HS-27A (cell line): ENCODE measurements at places on chromosomes 6 and 20.

- no peak for DNase-seq
Observed at GRCh38 chr6:32954986-32955802, 2.3 kb upstream of the HLA-DMA start.

DNA sequence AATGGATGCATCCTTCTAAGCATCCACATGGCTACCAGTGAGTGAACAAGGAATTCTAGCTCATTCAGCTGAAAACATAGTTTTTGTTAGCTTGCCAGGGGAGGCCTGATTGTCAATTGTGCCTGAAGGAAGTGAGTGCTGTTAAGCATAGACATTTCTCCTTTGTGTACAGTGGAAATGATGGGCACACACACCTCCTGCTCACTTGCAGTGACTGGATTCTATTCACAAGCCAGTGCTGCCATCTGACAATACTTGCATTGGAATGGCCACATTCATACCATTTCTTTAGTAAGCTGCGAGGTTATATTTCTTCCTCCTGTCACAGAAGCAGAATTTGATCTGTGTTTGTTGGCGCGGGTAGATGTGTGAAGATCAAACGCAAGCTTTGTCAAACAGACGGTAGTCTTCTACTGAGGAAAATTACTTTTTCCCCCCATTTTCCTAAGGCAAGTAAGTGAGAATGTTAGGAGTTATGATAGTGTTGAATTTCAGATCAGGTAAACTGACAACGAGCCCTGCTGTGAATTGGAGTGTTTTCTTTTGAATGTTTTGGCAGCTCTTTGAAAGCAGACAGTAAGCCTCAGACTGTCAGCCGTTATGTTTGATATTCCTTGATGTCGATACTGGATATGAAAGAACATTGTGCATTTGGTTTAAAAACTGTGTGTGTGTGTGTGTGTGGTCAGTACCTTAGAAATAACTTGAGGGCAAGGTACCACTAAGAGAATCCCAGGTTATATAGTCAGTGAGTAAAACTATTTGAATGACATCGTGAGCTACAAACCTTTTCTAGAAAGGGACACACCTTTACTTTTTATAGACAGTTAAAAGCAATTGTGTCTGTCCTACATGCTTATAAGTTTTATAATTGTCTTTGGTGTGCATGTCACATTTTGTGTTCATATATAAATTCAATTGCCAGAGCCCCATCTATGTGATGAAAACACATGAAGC, 84.2 kb upstream of the BMP2 start:
- DNase-seq = no peak

GRCh38 chr6:53761036-53761435, 33.8 kb upstream of the LRRC1 start:
- no peak for DNase-seq

DNA sequence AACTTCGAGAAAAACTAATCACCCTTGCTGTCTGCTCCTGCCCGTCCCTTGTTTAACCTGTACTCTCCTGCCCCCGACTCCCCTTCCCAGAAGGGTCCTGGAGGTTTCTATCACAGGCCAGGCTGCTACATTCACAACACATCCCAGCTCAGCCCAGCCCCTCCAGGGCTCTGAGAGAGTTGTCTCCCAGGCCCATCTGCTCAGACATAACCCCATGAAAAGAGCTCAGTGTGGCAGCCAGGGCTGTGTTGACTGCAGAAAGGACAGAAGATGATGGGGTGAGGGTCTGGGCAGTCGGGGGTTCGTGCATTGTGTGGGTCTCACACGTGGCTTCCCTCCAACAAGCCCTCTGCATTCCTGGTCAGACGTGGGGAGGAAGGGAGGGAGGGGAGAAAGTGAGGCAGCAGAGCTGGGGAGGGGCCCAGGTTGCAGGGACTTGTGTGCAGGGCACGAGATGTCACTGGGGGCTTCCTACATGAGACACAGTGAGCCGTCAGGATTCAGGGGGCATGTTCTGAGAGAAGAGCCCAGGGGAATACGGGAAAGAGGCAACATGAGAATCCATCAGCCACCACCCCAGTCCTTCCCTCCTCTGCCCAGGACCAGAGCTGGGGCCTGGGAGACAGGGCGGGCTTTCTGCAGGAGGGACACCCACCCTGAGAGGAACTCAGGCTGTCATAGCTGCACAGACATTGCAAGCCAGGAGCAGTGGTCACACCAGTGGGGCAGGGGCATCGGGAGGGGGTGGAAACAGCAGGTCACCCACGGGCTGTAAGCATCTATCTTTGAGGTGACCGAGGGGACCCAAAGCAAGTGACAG, 372.9 kb downstream of the PREX1 start:
- no peak for DNase-seq

GRCh38 chr6:138555421-138555988, 56.2 kb upstream of the NHSL1 start:
- peak; percentile 29 for DNase-seq

GRCh38 chr20:60867589-60867988, 384.5 kb upstream of the CDH4 start:
- no peak for DNase-seq

GRCh38 chr6:50992232-50992631, 173.6 kb downstream of the TFAP2B start:
- no peak for DNase-seq

GRCh38 chr6:35140639-35141006, 516 bp downstream of the TCP11 start:
- DNase-seq = no peak

DNA sequence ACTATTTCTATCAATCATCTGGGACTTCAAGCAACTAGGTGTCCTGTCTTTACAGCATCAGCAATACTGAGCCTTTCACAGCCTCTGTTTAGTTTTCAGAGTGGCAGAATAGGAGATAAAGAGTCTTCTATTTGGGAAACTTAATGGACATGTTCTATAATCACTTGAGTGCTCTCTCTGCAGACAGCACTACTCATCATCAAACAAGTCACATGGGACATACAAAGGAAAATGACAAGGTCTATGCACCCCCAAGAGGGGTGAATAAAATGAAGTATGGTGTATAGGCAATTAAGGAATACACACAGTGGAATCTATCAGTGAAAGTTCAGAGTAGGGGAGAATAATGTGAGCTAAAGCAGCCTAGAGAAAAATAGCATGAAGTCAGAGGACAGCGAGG, 237.8 kb upstream of the THEMIS start:
- DNase-seq = no peak

DNA sequence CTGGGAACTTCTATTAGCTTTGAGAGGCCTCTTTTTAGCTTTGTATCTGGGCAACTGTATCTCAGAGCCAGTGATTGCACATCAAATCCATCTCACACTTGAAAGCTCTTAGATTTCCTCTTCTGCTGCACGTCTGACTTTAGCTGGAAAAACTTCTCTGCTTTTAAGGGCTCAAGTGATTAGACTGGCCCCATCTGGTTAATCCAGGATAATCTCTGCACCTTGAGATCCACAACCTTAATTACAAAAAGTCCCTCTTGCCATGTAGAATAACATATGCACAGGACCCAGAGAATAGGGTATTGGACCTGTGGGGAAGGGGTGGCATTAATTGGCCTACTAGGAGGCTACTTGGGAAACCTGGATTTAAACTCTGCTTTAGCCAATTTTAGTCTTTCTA, 24.2 kb downstream of the KLHL31 start:
- no peak for DNase-seq

DNA sequence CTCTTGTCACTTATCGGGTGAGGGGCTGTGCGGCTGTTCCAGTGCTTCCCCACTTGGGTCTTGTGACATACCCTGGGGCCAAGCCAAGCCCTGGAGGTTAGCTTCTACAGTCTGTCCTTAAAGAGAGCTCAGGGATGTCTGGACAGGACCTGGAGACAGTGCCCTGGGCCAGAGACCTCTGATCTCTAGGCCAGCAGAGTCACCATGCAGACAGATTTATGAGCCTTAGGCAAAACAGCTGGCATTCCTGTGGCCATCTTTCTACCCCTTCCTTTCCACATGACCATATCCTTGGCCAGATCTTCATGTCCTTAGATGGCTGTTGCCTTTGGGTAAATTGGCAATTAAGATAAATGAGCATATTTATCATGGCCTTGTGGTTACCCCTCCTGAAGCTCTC, 678.6 kb downstream of the MAFB start:
- no peak for DNase-seq

GRCh38 chr6:70857387-70858077, 99.3 kb downstream of the B3GAT2 start:
- DNase-seq = no peak
